ENCODE measurements at places on chromosomes 5 and 9.

DNA sequence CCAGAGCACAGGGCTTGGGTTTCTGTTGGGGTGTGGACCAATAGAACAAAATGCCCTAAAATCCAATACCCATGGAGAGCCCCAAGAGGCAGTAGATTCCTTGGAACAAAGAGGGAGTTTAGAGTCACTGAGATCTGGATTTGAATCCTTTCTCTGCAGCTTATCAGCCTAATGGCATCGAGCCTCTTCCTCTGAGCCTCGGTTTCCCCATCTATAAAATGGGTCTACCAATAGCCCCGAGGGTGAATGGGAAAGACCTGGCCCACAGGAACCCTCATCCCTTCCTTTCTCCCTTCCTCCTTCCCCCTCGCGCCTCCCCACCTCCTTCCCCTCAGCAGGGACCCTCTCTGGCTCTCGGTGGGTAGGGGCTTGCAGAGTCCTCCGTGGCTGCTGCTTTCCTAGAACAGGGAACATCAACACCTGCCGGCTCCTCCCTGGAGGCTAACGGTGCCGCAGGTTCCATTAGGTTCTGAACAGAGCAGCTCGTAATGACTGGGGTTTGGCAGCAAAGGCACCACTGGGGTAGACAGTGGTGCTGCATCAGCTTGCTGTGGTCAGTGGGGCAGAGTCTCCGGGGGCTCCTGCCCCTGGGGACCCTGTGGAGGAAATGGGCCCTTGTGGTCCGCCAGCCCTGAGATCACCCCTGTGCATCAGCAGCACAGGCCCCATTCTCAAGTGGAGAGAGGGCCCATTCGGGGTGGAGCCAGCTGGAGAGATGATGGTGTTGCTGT is 40.3 kb downstream of the NEK6 start:
- no peak for DNase-seq

DNA sequence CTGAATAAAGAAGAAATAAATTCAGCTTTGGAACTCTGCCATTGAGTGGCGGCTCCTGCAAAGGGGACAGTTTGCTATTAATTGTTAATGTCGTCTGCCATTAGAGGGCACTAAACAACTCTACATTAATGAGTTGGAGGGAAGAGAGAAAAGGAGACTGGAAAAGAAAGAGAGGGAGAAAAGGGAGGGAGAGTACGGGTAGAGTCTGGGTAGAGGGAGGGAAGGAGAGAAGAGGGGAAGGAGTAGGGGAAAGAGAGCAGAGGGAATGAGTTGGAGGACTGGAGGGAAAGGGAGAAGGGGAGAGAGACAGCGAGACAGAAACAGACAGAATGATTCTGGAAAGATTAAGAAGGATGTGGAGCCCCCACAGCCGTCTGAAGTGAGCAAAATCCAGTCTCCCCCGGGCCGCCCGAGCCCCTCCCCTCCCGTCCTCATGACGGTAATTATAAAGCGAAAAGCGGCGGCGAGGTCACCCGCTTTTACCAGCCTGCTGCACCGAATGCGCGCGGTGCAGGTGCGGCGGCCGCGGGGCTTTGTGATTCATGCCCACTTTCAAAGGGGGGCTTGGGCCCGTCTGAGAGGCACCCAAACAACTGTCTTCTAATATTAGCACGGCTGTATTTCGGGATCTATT is 1.9 kb upstream of the FST start:
- peak; percentile 59 for DNase-seq

DNA sequence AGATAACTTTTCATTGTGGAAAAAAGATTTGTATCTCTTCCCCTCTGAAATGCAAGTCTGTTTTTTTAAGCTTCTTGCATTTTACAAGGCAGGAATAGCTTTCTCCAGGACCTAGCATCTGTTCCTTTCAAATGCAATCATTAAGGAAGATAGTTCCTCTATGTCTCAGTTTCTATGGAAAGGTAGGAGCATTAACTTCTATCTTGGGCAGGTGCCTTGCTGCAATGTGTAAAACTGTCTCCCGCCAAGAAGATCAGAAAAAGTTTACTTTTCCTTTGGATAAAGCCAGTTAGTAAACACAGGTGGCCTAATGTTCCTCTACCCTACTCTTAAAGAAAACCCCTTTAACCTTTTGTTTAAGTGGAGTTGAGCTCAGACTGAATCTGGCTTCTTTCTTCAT is 560.6 kb upstream of the CYLC2 start:
- no peak for DNase-seq

DNA sequence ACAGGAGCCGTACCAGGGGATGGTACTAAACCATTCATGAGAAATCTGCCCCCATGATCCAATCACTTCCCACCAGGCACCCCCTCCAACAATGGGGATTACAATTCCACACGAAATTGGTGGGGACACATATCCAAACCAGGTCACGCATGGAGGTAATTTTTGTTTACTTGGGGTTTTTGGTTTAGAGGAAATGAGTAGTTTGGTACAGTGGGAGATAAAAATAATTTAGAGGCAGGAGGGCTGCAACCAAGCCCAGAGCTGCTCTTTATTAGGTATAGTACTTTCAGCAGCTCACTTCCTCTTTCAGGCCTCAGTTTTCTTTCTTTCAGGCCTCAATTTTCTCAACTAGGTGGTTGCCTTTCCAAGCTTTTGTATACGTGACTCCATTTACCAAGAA is 23.2 kb downstream of the PRUNE2 start:
- DNase-seq, result no peak

GRCh38 chr5:41878643-41879478 is 8.6 kb upstream of the OXCT1 start:
- DNase-seq, result no peak

DNA sequence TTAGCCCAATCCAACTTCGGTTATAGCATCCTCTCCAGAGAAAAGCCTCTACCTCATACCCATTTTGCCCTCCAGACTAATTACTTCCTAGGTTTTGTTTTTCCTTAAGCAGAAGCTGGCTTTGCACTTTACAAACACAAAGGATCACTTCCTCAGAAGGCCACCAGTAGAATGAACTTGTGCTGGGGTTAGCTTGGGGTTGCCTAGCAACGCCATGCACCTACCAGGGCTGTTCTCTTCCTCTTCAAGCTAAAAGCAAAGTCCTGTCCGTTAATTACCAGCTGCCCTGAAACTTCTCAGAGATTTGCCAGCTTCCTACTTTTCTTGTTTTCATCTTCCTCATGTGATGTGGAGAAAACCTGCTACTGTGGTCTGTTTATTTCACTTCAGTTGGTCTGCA is 132.0 kb upstream of the WWC1 start:
- DNase-seq, result no peak

DNA sequence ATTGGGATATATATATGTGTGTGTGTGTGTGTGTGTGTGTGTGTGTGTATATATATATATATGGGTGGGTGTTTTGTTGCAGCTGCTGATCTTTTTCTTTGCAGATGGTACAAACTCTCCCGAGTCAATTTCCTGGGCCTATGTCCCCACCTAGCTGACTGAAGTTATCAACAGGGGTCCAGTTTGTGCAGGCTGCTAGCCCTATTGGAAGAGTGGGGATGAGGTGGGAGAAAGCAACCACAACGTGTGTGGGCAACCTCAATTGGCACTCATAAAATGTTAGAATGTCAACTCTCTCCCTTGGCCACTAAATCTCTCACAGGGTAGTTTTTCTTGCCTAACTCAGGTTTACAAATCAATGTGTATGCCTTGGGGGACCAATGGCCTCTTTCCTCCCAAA is 5.6 kb downstream of the NR4A3 start:
- no peak for DNase-seq

DNA sequence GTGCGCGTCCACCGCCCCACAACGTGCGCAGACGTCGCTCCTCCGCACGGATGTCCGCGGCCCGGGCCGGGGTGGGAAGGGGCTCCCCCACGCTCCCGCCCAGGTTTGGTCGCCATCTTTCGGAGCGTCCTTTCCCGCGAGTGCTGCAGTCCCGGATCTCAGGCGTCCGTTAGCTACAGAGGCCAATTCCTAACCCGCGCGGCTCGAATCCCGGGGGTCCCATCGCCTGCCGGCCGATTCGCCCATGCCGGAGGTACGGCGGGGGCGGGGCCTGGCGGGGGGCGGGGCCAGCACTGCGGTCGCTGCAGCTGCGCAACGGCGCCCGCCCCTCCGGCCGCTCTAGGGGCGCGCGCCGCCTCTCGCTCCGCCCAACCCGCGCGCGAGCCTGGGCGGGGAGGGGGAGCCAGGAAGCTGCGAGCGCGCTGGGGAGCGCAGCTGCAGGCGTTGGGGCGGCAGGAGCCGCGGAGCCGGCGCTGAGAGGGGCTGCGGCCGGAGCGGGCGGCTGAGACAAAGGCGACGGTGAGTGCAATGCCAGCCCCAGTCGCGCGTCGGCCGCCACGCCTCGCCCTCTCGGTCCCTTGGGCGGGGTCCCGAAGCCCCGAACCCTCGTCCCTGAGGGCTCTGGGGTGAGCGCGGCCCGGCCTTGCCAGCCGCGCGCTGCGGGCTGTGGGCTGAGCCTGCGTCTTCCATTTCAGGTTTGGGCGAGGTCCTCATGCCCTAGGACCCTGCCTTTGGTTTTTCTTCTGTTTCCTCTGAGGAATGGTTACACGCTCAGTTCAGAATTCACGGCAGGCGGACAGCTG is at the start of gene CDC42SE2:
TSS of gene CDC42SE2 (plus strand) at position 406 of the 803 bp plus-strand sequence. CDS start 95,441 bp downstream, outside the sequence.
- peak; percentile 89 for DNase-seq

GRCh38 chr5:10199692-10200091 is 50.0 kb downstream of the ATPSCKMT start:
- DNase-seq, result no peak

DNA sequence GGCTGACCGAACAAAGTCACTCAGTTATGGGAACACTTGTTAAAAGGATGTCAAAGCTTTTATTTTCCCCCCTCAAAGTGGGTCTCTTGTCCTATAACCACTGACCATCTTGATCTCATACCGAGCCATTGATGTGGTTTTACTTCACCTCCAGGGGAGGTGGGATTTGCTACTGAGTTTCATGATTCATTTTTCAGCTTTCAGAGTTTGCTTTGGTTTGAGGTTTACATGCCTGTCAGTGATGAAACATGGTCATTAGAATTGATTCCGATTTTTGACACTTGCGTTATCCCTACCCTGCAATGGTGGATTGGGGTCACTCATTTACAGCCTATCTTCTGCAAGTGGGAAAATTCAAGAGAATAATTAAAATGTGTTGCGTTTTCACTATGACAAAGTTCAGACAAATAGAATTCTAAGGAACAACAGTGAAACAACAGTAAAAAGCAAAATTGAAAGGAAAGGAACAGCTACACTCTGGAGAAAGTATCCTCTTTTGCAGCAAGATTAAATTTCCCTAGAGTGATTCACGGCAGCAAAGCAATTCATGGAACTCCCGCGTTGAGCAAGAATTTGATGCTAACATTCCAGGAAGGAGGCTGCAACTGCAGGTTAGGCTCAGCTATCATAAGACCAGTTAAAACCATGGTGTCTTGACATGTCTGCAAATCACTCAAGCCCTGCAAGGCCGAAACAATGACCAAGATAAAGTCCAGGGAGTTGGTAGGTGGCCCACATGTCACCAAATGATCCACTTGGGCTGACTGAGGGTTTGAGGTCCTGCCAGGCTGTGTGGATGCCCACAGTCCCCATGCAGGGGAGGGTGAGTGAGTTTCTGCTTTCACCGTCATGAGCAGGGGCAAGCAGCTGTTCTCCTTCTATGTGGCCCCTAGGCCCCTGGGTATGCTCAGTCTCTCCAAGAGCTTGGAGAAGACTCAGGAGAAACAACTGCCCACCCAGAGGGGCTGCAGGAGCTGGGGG is 9.4 kb downstream of the GADD45G start:
- no peak for DNase-seq

- peak; percentile 4 for DNase-seq
Observed at GRCh38 chr9:5025416-5025815, 40.3 kb downstream of the JAK2 start.
